ENCODE measurements at places on chromosomes 5 and 9. TPM values are rescaled to one million over a fixed set of nuclear protein-coding genes. Genes with fewer than 3 reads are reported as not detected.

Gene ECSCR
- total RNA-seq = 6.3 TPM

Gene GPX3
- 15.5 TPM for total RNA-seq

Gene AIF1L
- total RNA-seq = 26.9 TPM

Gene SUSD3
- not detected for total RNA-seq

Gene SPAG8
- total RNA-seq = 2.4 TPM

Gene NREP
- total RNA-seq = 2.3 TPM

Gene IL7R
- total RNA-seq = not detected

Gene YTHDC2
- 11.6 TPM for total RNA-seq

Gene PDGFRB
- 21.0 TPM for total RNA-seq

Gene DENND1A
- 45.3 TPM for total RNA-seq

Gene LCN12
- not detected for total RNA-seq

Gene CA9
- total RNA-seq = not detected

Gene CREBRF
- 1.7 TPM for total RNA-seq

Gene COMMD10
- total RNA-seq = 30.6 TPM

Gene C1QTNF3
- total RNA-seq = not detected

Gene PCDH1
- 1.8 TPM for total RNA-seq

Gene GNAQ
- 17.8 TPM for total RNA-seq

Gene SECISBP2
- total RNA-seq = 38.8 TPM

Gene FYB1
- total RNA-seq = not detected

Gene ANKRD20A1
- total RNA-seq = 0.41 TPM

Gene LECT2
- not detected for total RNA-seq

Gene PITX1
- total RNA-seq = 60.2 TPM

Gene FREM1
- 0.37 TPM for total RNA-seq

Gene QRFP
- total RNA-seq = not detected

Gene FBXW2
- total RNA-seq = 19.1 TPM

Gene SPINK6
- not detected for total RNA-seq

Gene RGS7BP
- not detected for total RNA-seq

Gene SPINK7
- not detected for total RNA-seq

Gene AJM1
- 0.49 TPM for total RNA-seq

Gene ZNF484
- total RNA-seq = 10.4 TPM

Gene GFI1B
- total RNA-seq = not detected

Gene OR1J2
- not detected for total RNA-seq

Gene PIP5K1B
- total RNA-seq = not detected

Gene INSL4
- not detected for total RNA-seq

Gene PCDHB12
- not detected for total RNA-seq

Gene GAS1
- not detected for total RNA-seq

Gene ST8SIA4
- total RNA-seq = not detected

Gene IL9
- not detected for total RNA-seq

Gene INSL6
- total RNA-seq = not detected

Gene SNCAIP
- not detected for total RNA-seq

Gene PCDHB4
- not detected for total RNA-seq

Gene ABLIM3
- total RNA-seq = 1.1 TPM

Gene GABRP
- not detected for total RNA-seq

Gene LCN1
- not detected for total RNA-seq

Data from G401 (cell line).